Thyroid gland (tissue), 4 donors: ENCODE measurements at places on chromosomes 1 and 21.

- no peak for DNase-seq
Observed at GRCh38 chr21:41634858-41635257, 126.9 kb upstream of the TMPRSS2 start.

GRCh38 chr1:168285521-168285790 is 4.8 kb downstream of the TBX19 start:
- peak; percentile 38 for DNase-seq

GRCh38 chr1:157044326-157044725 is 1.2 kb downstream of the ARHGEF11 start:
- DNase-seq = no peak

GRCh38 chr1:38027201-38028104 is 14.9 kb downstream of the UTP11 start:
- DNase-seq = no peak

DNA sequence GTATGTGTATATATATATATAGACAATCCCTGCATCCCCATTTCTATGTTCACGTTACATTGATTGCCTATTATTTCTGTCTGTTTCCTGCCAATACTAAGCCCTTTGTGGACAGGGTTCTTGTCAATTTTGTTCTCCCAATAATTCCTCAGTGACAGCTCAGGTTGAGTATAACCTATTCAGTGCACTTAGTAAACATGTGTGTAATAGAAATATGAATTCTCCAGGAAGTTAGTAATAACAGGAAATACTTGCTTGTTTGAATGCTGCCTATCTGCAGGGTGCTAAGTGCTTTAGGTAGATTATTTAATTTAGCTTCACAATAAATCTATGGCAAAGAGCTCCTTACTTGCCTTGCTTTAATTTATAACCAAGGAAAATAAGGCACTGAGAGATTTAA is 52.8 kb upstream of the PTGFR start:
- DNase-seq = no peak

DNA sequence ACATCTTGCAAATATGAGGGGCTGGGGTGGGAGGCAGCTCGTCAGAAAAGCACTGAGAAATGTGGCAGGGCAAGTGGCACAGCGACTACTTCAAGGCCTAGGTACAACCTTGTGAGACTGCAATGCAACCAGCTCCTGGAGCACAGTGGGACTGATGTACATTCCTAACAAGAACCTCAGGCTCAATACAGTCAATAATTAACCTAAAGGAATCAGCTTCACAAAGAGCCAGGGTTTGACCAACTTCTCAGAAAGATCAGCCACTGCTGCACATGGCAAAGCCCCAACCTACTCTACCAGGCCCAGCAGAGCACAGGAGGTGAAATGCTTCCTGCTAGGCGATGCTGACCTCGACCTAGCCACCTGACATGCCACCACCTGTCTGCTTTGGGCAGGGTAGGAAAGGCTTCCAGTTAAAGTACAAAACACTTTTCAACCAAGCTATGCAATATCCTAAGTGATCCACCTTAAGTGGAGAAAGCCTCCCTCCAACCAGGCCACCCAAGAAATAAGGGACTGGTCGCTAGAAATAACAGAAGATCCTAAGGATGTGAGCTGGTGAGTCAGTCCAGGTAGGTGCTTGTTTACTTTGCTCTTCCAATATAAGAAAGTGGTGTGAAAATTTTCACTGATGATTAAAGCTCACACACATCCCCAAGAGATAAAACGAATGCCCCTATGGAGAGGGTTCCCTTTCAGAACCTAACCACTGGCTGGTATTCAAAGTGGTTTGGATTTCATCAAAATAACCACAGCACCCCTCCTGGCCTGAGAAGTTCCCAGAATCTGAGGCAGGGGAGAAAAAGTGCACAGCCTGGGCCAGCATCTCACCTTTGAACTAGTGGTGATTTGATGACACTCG is 2.1 kb downstream of the RIPK4 start:
- no peak for DNase-seq

GRCh38 chr1:33446590-33446989 is 15.7 kb upstream of the PHC2 start:
- no peak for DNase-seq

GRCh38 chr1:11761988-11762406 is at the start of gene C1orf167:
TSS of gene C1orf167 (plus strand) at chr1:11762193. CDS start at chr1:11764401, 2,208 bp downstream.
- peak; percentile 18 for DNase-seq

GRCh38 chr1:97038410-97038809 is 316.8 kb downstream of the PTBP2 start:
- no peak for DNase-seq

DNA sequence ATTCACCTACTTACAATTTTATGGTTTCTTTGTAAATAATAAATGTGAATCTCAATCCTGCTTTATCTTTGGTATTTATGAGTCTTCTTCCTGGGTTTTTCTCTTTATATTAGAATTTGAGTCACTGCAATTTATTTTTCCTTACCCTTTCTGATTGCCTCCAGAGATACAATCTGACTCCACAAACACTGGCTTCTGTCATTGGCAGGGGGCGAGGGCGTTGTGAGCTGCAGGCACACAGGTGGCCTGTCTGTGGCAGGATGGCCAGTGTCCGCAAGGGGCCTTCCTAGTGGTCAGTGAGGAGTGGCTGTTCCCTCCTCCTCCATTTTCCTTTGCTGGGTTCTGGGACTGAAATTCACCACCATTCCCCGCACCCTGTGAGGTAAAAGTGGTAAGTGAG is 2.0 kb upstream of the MTARC1 start:
- DNase-seq = peak; percentile 21

- DNase-seq = no peak
Observed at GRCh38 chr1:218728898-218729565, 383.9 kb downstream of the TGFB2 start.

GRCh38 chr1:11736746-11737639 is 1.1 kb downstream of the AGTRAP start:
- peak; percentile 40 for DNase-seq

- DNase-seq = no peak
Observed at GRCh38 chr1:236747311-236747985, 47.6 kb upstream of the MTR start.

DNA sequence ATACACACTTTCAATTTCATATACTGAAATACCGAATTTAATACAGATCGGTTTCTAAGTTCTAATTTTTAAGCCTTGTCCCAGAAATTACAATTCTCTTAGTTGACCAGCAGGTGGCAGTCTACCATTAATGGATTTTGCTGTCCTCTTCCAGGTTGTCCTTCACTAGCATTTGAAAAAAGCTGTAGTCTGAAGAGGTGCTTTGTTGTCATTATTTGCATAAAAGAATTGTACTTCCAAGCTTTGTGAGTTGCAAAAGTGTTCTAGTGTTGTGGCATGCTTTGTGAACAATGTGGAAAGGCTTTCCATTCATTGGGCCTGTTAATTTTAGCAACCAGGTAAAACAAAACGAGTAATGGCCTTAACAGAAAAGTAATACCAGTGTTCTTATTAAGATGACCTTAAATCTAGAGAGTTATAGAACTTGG is 193.6 kb downstream of the RPS6KC1 start:
- no peak for DNase-seq

DNA sequence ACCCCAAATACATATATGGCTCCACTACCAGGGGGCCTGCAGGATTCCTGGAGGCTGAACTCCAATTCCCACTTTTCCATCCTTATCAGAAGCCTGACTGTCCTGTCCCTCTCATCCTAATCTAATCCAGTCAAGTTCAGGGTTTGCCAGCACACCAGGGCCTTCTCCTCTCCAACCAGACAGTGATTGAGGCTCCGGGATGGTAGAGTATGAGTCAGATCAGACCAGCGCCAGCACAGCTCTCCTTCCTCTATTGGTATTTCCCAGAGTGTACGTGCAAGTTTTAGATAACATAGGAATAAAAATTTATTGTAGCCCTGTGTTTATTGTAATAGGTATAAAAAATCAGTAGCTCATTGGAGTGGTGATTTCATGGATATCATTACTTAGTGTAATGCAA is 24.5 kb upstream of the RCSD1 start:
- no peak for DNase-seq

DNA sequence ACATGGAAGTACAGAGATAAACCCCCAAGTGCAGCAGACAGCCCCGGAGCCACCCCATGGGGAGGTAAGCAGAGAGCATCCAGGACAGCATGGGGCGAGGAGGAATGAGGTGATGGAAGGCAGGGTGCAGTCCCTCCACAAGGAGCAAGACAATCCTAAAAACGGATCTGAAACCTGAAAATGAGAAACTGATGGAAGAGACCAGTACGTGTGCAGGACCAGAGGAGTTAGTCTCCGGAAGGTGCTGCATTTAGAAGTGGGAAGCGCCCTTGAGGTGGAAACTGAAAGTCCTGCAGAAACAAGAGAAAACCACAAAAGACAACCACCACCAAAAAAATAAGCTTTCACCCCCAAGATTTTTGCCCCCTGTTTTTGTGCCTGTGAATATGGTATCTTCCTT is 17.4 kb upstream of the DDOST start:
- DNase-seq = no peak

DNA sequence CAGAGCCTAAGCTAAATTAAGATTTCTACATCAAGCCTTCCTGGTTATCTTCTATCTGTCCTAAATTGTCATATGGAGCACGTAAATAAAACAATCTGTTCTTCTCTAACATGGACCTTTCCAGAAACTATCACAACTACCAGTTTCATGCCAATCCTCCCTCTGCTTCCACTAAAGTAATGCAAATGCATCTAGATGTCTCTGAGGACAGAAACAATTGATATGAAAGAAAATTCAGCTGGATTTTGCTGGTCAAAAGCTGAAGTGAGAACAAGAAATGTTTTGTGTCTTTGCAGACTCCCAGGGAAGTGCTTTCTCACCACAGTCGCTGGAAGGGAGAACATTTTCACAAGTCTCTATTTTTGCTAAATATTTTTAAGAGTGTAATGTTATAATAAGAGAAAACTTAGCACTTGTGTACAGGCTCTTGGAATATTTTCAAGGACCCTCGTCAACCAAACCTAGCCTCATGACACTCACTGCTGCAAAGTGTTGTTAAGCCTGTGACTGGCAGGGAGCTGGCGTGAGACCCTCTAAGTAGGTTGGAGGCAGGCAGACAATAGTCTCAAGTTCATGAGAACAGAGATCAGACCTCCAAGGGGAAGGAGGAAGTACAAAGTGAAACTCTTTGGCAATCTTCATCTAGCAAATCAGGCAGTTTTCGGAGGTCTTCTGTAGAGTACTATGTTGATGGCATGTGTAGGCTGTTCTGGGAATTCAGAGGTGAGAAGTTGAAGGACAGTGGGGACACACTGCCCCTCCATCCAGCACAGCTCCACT is 38.8 kb downstream of the DNASE2B start:
- DNase-seq = no peak

GRCh38 chr1:32159189-32159588 is 20.3 kb upstream of the TXLNA start:
- DNase-seq = no peak

GRCh38 chr1:27618341-27619082 is 14.6 kb upstream of the AHDC1 start:
- DNase-seq = no peak

DNA sequence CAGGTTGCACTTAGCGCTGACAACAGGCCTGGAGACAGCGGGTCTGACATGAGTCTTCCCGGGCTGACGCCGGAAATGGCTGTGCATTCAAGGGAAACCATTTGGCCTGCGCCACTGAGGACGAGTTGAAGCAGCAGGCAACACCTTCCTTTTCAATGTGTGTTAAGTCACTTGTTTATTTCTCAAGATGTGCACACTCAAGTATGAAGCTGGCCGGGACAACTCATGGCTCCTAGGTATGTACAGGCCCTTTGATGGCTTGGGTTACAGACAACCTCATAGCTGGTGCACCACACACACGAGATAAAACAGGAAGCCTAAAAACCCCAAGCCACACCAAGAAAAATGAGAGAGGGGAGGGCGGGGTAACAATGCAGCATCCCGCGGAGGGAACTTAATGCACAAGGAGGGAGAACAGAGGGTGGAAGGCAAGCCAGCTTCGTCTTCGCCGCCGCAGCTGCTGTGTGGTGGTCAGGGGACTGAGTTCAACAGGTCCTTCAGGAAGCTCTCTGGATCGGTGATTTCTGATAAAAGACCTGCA is 118.0 kb upstream of the IFFO2 start:
- DNase-seq = peak; percentile 47

- no peak for DNase-seq
Observed at GRCh38 chr1:230415405-230416132, 10.6 kb downstream of the PGBD5 start.

GRCh38 chr1:211424018-211424417 is 67.9 kb downstream of the RD3 start:
- no peak for DNase-seq

DNA sequence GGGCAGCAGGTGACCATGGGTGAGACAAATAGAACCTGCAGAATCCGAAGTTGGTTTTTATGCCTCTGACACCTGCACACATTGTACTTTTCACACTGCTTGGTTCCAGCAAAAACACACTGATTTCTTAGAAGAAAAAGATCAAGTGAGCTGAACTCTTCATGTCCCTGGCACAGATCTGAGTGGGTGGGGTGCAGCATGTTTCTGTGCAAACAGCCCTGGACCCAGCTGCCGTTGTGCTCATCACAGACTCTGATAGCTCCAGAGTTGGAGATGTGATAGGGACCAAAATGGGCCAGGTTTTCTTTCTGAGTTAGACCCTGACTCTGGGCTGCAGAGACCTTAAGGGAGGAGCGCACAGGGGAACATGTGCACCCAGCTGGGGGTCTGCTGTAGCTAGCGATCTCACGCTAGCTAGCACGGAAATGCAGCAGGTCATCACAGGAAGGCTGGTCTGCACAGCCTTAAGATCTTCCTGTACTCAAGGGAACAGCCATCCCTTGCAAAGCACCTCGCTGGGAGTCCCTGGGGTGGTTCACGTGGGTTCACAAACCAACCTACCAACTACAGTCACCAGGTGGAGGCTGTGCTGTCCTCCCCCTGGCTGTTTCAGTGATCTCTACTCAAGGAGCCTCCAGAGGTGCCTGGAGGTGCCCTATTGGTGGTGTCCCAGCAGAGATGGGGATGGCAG is 291.1 kb downstream of the PTPRU start:
- DNase-seq = no peak

- no peak for DNase-seq
Observed at GRCh38 chr1:164855716-164856329, 296.8 kb downstream of the PBX1 start.

DNA sequence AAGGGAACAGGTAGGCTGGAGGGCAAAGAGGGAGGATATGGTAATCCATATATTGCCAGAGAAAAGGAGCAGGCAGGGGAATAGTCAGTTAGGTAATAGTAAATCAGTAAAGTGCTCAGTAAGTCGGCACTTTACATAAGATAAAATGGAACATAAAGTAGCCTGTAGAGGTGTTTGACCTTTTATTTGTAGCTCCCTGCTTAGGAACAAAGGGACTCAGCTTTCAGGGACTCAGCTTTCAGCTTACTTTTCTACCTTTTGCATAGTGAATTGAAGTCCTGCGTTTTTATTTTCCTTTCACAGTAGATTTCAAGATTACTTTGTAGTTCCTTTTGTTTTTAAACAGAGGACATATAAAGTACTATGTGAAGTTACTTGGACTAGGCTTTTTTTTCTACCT is 87.3 kb downstream of the ITSN1 start:
- no peak for DNase-seq

- no peak for DNase-seq
Observed at GRCh38 chr1:78055565-78056132, 9.9 kb downstream of the GIPC2 start.

- DNase-seq = no peak
Observed at GRCh38 chr1:200899954-200900867, 5.5 kb downstream of the INAVA start.

- DNase-seq = peak; percentile 86
Observed at GRCh38 chr1:35564037-35564883, 6.7 kb downstream of the NCDN start.
